ENCODE measurements at places on chromosomes 6 and 20.

- H3K4me1 ChIP-seq, result peaks cover 2% of the 10 kb centered on the region
- no peaks in the 10 kb centered on the region for H3K27me3 ChIP-seq
- DNase-seq, result peak; percentile 33
- H3K27ac ChIP-seq, result peak overlapping the region; percentile 14
Observed at GRCh38 chr20:48002517-48002970, 217.3 kb upstream of the SULF2 start.

DNA sequence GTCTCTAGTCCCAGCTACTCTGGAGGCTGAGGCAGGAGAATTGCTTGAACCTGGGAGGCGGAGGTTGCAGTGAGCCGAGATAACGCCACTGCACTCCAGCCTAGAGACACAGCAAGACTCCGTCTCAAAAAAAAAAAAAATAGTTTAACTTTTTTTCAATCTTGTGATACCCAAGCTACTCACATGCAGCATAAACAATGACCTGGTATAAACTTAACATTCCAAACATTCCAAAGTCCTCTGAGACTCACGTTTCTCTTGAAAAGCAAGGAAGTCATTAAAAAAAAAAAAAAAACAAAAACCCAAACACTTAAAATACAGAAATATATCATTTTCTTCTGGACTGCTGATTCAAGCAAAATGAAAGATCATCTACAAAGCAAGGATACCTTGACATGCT is 14.3 kb downstream of the CRNKL1 start:
- H3K4me3 ChIP-seq, result no peak overlapping the region
- peaks cover 5% of the 10 kb centered on the region for H3K36me3 ChIP-seq
- no peak overlapping the region for H3K27ac ChIP-seq
- no peaks in the 10 kb centered on the region for H3K27me3 ChIP-seq
- no peaks in the 10 kb centered on the region for H3K4me1 ChIP-seq

DNA sequence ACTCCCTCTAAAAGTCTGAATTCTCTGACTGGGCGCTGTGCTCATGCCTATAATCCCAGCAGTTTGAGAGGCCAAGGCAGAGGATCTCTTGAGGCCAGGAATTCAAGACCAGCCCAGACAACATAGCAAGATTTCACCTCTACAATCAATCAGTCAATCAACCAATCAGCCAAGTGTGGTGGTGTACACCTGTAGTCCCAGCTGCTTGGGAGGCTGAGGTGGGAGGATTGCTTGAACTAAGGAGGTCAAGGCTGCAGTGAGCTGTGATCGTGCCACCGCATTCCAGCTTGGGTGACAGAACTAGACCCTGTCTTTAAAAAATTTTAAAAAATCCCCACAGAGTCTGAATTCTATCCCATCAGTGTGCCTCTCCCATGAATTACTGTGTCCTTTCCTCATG is 37.9 kb downstream of the KIF3B start:
- H3K4me1 ChIP-seq, result no peaks in the 10 kb centered on the region
- no peaks in the 10 kb centered on the region for H3K27me3 ChIP-seq
- DNase-seq, result no peak
- no peak overlapping the region for H3K27ac ChIP-seq
- H3K36me3 ChIP-seq, result peaks cover 2% of the 10 kb centered on the region
- H3K4me3 ChIP-seq, result no peak overlapping the region

DNA sequence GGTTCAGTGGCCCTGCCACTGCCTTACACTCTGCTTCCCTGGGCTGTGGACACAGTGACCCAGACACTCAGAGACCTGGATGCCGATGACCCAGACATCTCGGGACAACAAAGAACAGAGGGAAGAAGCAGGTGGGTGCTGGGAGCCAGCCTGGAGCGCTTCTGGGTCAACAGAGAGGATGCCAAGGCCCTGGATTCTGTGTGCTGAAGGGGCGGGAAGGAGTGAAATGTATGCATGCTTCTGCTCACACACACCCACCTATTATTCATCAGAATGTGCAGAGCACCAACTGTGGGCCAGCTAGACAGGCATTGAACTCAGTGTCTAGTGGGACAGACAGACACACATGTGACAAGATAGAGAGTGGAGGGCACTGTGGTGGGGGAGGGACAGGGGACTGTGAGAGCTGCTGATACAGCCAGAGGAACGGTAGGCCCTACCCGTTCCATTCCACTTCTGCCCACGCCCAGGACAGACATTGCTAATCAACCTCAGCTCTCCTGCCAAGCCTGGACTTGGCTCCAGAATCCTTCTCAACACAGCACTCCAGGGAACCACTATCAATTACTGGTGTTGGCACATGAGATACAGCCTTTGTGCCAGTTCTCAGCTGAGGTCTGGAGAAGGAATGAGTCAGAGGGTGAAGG is 20.2 kb downstream of the KCNK15 start:
- H3K4me1 ChIP-seq, result peaks cover 12% of the 10 kb centered on the region
- DNase-seq, result no peak
- H3K36me3 ChIP-seq, result no peaks in the 10 kb centered on the region
- no peak overlapping the region for H3K27ac ChIP-seq
- H3K4me3 ChIP-seq, result no peak overlapping the region
- H3K27me3 ChIP-seq, result no peaks in the 10 kb centered on the region

- peaks cover 3% of the 10 kb centered on the region for H3K4me1 ChIP-seq
- H3K27me3 ChIP-seq, result no peaks in the 10 kb centered on the region
- H3K36me3 ChIP-seq, result no peaks in the 10 kb centered on the region
- no peak overlapping the region for H3K27ac ChIP-seq
- no peak for DNase-seq
Observed at GRCh38 chr6:39091220-39091619, 23.8 kb downstream of the SAYSD1 start.

DNA sequence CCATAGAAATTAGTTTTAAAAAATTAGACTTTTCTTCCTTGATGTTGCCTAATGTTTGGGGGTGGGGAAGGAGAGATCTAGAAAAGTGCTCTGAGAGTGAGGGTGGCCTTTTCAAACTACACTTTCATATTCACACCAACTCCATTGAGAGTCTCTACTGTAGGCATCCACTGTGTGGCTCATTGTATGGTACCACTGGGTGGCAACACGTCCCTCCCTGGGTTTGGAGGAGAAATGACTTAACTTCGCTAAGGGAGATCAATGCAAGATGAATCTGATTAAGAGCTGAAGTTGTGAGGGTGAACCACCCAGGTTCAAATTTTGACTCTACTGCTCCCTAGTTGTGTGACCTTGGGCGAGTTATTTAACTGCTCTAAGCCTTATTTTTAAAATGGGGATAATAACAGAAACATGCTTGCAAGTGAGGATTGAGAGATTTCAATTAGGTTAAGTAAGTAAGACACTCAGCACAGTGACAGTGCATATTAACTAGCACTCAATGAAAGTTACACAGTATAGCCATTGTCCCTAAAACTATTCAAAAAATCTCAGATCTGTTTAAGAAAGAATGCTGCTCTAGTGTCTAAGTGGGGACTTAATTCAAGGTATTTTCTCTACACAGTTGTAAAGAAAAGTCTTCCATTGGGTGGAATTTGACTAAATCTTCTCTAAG is 193.5 kb upstream of the CNR1 start:
- H3K4me1 ChIP-seq, result peaks cover 4% of the 10 kb centered on the region
- no peak for DNase-seq
- H3K27me3 ChIP-seq, result no peaks in the 10 kb centered on the region
- H3K36me3 ChIP-seq, result no peaks in the 10 kb centered on the region
- no peak overlapping the region for H3K27ac ChIP-seq

Data from mesendoderm (in vitro differentiated cells).